ENCODE measurements at places on chromosomes 5 and 9.

- no peak for DNase-seq
Observed at GRCh38 chr5:82396871-82397514, 118.8 kb upstream of the RPS23 start.

DNA sequence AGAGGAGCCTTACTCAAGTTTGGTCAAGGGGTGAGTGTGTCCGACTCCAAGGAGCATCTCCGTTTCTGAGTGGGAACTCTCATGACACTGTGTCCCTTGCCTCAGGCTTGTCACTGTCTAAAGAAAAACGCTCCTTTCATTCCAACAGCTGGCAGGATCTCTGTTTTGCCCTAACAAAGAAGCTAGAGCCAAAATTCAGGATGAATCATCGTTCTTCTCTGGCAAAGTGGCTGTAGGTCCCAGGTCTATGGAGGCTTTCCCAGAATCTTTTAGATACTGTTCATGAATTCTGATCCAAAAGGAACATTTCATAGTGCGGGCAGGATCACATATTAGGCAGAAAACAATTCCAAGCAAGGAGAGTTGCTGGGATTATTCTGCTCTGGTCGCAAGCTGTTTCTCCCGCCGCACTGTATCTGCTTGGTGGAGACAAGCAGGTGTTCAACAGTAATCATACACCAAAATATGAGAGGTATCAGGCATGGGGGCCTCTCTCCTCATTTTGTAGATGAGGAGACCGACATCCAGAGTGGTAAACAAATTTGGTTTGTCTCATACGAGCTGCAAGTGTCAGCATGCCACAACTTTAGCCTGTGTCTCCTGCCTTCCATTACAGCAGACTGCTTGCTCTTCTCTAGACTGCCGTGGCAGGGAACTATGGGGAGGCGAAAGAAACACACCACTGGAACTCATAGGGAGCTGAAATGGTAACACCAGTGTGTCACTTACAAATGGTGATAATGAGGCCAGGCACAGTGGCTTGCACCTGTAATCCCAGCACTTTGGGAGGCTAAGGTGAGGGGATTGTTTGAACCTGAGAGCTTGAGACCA lies 72.6 kb downstream of the ENTREP1 start:
- DNase-seq = no peak

GRCh38 chr5:103962023-103962422 lies 399.4 kb upstream of the NUDT12 start:
- DNase-seq = no peak

DNA sequence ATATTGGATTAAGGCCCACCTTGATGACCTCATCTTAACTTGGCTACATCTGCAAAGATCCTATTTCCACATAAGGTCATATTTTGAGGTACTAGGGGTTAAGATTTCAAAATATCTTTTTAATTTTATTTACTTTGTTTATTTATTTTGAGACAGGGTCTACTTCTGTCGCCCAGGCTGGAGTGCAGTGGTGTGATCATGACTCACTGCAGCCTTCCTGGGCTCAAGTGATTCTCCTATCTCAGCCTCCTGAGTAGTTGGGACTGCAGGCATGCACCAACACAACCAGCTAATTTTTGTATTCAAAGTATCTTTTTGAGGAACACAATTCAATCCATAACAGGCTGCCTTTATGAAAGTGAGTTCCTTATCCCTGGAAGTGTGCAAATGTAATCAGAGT lies 212.3 kb downstream of the PALM2AKAP2 start:
- no peak for DNase-seq

DNA sequence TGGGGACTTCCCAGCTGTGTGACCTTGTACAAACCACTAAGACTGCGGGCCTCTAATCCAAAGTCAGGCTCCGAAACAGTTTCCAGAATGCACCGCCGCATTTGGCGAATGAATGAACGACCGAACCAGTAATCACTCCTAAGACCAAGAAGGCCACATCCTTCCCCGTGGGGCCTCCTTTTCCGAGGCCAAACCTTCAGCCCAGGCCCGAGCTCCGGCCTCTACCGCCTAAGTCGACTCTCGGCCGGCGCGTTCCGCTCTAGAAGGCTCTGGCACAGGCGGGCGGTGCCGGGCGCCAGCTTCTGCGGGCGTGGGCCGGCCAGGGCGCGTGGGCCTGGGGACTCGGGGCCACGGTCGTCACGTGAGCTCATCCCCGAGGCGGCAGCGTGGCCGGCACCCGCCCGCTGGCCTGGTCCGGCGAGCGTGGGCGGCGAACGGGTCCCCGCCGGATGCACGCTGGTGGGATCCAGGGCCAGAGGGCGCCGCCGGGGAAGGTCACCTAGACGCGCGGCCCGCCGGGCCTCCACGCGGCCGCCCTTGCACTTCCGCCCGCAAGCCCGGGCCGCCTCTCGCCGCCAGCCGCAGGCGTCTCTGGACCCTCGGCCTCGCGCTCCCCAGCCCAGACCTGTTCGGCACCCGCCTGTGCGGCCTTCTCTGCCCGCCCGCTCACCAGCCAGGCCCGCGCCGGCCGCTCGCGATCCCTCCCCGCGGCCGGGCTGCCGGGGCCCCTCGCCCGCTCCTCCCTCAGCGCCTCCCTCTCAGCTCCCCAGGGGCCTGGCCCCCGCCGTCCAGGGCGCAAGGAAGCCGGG lies 754 bp downstream of the VDAC1 start:
- peak; percentile 68 for DNase-seq

DNA sequence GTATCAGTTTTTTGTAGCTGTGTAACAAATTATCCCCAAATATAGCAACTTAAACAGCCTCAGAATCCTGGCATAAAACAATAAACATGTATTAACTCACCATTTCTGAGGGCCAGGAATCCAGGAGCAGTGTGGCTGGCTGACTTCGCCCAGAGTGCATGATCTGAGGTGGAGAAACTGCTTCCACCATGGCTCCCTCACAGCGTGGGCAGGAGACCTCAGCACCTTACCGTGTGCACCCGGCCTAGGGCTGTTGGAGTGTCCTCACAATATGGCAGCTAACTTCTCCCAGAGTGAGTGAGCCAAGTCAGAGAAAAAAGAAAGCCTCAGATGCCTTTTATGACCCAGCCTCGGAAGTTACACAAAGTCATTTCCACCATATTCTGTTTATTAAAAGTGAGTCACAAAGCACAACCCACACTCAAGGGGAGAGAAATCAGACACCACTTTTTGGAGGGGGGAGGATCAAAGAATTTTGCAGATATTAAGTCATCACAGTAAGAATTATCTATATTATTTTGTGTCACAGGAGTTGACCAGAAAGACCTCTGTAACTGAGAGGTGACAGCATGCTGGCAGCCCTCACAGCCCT lies 59.6 kb downstream of the TSTD2 start:
- peak; percentile 4 for DNase-seq

- DNase-seq = no peak
Observed at GRCh38 chr5:159698322-159698721, 218.0 kb upstream of the ADRA1B start.

DNA sequence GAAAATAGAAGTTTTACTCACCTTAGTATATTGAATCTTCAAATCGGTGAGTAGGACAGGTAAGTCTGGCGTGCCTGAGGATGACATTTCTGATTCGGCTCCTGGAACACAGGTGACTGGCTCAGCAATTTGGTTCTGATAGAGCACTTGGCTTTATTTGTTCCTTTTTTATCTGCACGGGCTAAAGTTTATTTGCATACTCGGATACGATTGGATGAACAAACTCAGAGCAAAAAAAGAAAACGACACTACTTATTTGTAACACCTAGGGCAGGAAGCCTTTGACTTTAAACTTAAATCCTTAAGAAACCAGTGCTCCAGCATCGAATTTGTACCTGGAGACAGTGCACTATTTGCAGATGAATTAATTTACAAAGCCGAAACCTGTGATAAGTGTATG lies at the start of gene ALDH1A1:
Gene ALDH1A1 (minus strand): TSS at position 140 of the 400 bp plus-strand sequence. CDS start 53 bp downstream, at position 87.
- no peak for DNase-seq

GRCh38 chr9:107768224-107768623 lies 278.7 kb upstream of the KLF4 start:
- DNase-seq = no peak

GRCh38 chr5:93746406-93747056 lies 5.1 kb upstream of the POU5F2 start:
- no peak for DNase-seq

DNA sequence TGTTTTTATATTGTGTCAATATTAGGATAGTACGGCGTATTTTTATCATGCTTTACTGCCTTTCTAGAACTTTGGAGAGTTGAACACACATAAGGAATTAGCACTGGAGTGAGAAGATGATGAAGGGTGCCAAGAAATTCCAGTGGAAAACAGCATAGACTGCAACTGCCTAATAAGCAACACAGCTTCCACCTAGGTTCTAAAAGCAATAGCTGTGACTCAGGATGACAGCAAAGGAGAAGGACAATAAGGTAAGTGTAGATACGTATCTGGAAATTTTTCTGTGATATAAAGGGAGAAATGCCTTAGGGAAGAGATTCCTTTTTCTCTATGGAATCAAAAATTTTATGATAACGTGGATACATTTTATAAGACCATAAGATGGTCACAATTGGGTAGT lies 7.4 kb downstream of the PTPRD start:
- no peak for DNase-seq

- no peak for DNase-seq
Observed at GRCh38 chr5:139004374-139005307, 129.5 kb upstream of the LRRTM2 start.

- no peak for DNase-seq
Observed at GRCh38 chr5:143198332-143198731, 205.2 kb downstream of the NR3C1 start.

DNA sequence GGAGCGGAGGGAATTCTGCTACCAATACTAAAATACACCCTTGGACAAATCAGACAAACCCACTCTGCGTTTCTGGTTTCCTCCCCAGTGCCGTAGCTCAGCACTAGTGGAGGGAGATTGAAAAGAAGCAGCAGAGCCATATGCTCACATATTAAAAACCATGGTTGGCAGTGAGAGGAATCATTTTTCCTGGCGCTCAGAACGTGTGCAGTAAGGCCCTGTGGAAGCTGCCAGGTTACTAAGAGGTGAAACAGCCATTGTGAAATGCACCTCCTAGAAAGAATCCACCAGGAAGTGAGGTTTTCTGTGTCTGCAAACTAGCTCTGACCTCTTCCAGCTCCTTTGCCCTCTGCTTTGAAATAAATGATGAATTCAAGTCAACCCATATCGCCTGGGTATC lies 177.2 kb downstream of the ERCC6L2 start:
- no peak for DNase-seq

Measured in activated T-cell treated with anti-CD3 and anti-CD28 coated beads, Interleukin-2, amount 50 U/mL, for 48 hours (primary cell).